Activated gamma-delta T cell treated with anti-CD3 and anti-CD28 coated beads, Interleukin-2, amount 50 U/mL, for 16 hours (primary cell): ENCODE measurements at places on chromosomes 1 and 21.

- DNase-seq, result no peak
These were observed 1.0 kb downstream of the NPR1 start for GRCh38 chr1:153679337-153680119.

- no peak for DNase-seq
These were observed 128.6 kb downstream of the PRDM2 start for GRCh38 chr1:13828454-13829151.

DNA sequence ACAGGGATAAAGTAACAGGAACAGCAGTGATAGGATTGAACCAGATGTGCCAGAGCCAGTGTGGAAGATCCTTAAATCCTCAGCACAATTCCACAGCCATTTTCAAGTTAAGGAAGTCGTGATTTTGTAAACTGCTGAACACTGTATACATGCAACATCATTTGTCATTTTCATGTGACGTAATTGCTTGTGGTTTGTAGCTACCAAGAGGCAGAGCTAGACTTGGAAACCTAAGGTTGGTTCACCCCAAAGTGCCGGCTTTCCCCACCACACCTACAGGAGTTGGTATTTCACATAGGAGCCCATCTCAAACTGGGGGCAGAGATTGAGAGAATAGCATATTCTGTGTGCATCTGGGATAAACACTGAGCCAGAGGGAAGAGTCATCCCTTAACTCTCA, 113.9 kb downstream of the CAPN8 start:
- no peak for DNase-seq

- no peak for DNase-seq
These were observed 3.9 kb downstream of the SELENBP1 start for GRCh38 chr1:151368393-151369301.

GRCh38 chr1:59232216-59232615, 64.7 kb upstream of the FGGY start:
- DNase-seq, result no peak

DNA sequence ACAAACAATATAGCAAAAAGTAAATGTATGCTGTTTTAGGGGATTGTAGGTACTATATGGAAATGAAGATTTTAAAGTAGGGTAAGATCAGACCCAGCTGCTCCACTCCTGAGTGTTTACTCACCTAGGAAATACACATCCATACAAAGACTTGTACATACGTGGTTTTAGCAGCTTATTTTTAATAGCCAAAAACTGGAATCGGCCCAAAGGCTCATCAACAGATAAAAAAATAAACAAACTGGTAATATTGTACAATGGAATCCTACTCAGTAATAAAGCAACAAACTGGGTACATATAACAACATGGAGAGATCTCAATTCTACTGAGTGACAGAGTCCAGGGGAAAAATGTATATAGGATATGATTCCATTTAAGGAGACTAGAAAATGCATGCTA, 179.2 kb upstream of the TMEM51 start:
- DNase-seq, result no peak

DNA sequence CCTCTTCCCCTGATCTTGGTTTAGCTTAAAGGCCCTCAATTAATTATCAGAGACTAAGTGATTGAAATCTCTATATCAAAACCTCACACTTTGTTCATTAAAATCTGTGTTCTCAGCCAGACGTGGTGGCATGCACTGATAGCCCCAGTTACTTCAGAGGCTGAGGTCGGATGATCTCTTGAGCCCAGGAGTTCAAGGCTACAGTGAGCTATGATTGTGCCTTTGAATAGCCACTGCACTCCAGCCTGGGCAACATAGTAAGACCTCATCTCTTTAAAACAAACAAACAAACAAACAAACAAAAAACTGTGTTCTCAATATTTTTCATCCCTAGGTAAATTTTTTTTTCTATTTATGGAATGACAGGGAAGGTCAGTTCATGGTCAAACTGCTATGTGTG, 18.7 kb downstream of the TRMT13 start:
- DNase-seq, result no peak
